ENCODE measurements at places on chromosomes 5 and 9.

- H3K36me3 ChIP-seq = no peaks in the 10 kb centered on the region
- H3K4me1 ChIP-seq = peaks cover 38% of the 10 kb centered on the region
- H3K27ac ChIP-seq = no peak overlapping the region
Measured at GRCh38 chr5:168879929-168880328, 300.8 kb upstream of the PANK3 start.

DNA sequence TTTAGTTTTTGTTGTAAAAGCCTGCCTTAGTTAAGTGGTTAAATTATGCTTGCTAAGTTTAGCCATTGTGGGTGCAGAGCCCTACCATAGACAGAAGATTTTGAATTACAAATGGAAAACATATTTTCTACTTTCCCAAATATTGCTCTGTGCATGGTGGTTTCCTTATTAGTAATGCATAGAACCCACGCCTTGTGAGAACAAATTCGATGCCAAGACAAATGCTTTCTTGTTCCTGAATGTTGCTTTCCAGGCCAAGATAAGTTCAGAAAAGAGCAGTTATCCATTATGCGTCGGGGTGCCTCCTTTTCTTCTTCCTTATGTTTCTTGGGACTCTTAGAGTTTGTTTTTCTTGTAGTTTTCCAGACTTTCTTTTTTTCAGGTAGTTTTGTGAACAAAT is 31.0 kb upstream of the GARNL3 start:
- H3K4me3 ChIP-seq = no peak overlapping the region
- H3K27me3 ChIP-seq = peaks cover 4% of the 10 kb centered on the region
- no peaks in the 10 kb centered on the region for H3K4me1 ChIP-seq
- no peak overlapping the region for H3K27ac ChIP-seq

- no peak for DNase-seq
- H3K4me1 ChIP-seq = peaks cover 17% of the 10 kb centered on the region
- no peaks in the 10 kb centered on the region for H3K36me3 ChIP-seq
- peaks cover 4% of the 10 kb centered on the region for H3K27me3 ChIP-seq
- no peak overlapping the region for H3K27ac ChIP-seq
- H3K4me3 ChIP-seq = no peak overlapping the region
Measured at GRCh38 chr5:10635257-10635866, 71.5 kb downstream of the ANKRD33B start.

DNA sequence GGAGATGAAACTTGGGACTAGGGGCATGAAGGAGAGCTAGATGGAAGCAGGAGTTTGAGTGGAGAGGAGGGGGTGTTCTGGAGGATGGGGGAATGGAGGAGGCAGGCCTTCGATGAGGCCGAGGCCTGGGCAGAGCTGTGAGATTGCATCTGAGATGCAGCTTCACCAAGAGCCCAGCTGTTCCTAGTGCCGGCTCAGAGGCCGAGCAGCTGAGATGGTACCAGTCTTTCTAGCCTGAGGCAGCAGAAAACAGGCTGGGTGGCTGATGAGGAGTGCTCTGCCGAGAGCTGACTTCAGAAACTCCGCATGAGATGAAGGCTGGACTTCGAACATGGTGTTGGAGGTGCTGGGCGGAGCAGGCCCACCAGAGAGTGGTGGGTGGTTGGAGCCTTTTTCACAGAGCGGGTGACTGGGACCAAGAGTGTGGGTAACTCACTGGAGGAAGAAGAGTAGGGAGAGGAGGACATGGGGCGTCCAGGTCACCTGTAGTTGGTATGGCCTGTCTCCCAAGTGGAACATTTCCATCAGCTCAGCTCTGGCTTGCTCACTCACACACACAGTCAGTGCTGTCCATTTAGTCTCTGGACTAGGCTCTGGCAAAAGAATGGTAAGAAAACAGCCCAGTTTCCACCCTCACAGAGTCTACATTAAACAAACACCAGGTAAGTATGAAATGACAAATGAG is 54.7 kb downstream of the TMOD1 start:
- no peak for DNase-seq
- peaks cover 9% of the 10 kb centered on the region for H3K27me3 ChIP-seq
- no peak overlapping the region for H3K4me3 ChIP-seq
- H3K36me3 ChIP-seq = no peaks in the 10 kb centered on the region

- H3K4me3 ChIP-seq = no peak overlapping the region
- no peak overlapping the region for H3K27ac ChIP-seq
- no peaks in the 10 kb centered on the region for H3K36me3 ChIP-seq
- no peaks in the 10 kb centered on the region for H3K27me3 ChIP-seq
Measured at GRCh38 chr5:103938146-103938695, 375.6 kb upstream of the NUDT12 start.

Measured in endothelial cell (in vitro differentiated cells).